ENCODE measurements at places on chromosomes 6 and 20. TPM values are rescaled to one million over a fixed set of nuclear protein-coding genes. Genes with fewer than 3 reads are reported as not detected.
A peak's percentile ranks its signal among the peaks of the same experiment; 100 is the strongest.

Gene SNRPB
- 469 TPM for total RNA-seq

Gene TTBK1
- not detected for total RNA-seq

GRCh38 chr6:48766349-48766748 lies 655.4 kb upstream of the PTCHD4 start:
- peaks cover 22% of the 10 kb centered on the region for H3K4me1 ChIP-seq
- H3K27me3 ChIP-seq = no peaks in the 10 kb centered on the region
- H3K4me3 ChIP-seq = no peak overlapping the region
- H3K27ac ChIP-seq = no peak overlapping the region
- peak; percentile 79 for DNase-seq

DNA sequence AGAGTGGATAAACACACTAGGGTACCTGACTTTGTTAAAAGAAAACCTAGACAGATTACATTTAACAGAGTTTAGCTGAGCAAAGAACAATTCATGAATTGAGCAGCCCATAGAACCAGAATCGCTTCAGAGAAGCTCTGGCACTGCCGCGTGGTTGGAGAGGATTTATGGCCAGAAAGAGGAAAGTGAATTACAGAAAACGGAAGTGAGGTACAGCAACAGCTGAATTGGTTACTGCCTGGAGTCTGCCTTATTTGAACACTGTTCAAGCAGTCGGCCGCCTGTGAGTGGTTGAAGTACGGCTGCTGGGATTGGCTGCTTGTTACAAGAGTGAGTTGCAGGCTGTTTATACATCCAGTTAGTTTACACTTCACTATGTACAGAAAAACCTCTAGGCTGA lies 253.8 kb upstream of the CDYL start:
- no peak overlapping the region for H3K27ac ChIP-seq
- no peaks in the 10 kb centered on the region for H3K36me3 ChIP-seq
- DNase-seq = no peak
- no peaks in the 10 kb centered on the region for H3K4me1 ChIP-seq
- H3K4me3 ChIP-seq = no peak overlapping the region

GRCh38 chr6:133740816-133741215 lies 148.1 kb upstream of the TCF21 start:
- peak overlapping the region; percentile 48 for H3K27ac ChIP-seq
- no peak for DNase-seq
- no peaks in the 10 kb centered on the region for H3K27me3 ChIP-seq
- peaks cover 21% of the 10 kb centered on the region for H3K4me1 ChIP-seq
- no peak overlapping the region for H3K4me3 ChIP-seq

GRCh38 chr20:57696401-57696961 lies 13.3 kb downstream of the PMEPA1 start:
- H3K4me3 ChIP-seq = no peak overlapping the region
- H3K4me1 ChIP-seq = peaks cover 64% of the 10 kb centered on the region
- H3K36me3 ChIP-seq = no peaks in the 10 kb centered on the region
- no peak overlapping the region for H3K27ac ChIP-seq
- H3K27me3 ChIP-seq = peaks cover 87% of the 10 kb centered on the region

DNA sequence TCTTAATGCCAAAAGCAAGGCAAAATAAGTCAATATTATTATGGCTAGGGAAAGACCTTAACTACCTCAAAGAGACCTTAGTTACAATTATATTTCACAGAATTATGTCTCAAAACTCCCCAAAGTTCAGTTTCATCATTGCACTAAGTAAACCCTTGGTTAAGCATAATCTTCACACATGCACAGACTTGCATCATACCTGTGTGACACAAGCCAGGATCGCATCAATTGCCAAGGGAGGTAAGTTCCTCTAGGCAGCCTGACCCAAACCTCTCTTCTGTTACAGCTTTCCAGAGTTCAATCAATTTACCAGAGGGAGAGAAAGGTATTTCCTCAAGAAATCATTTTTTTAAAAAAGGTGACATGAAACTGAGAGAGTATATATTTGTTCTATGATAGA lies 31.9 kb upstream of the PRSS35 start:
- H3K4me3 ChIP-seq = no peak overlapping the region
- no peaks in the 10 kb centered on the region for H3K4me1 ChIP-seq
- no peak overlapping the region for H3K27ac ChIP-seq
- no peaks in the 10 kb centered on the region for H3K36me3 ChIP-seq

DNA sequence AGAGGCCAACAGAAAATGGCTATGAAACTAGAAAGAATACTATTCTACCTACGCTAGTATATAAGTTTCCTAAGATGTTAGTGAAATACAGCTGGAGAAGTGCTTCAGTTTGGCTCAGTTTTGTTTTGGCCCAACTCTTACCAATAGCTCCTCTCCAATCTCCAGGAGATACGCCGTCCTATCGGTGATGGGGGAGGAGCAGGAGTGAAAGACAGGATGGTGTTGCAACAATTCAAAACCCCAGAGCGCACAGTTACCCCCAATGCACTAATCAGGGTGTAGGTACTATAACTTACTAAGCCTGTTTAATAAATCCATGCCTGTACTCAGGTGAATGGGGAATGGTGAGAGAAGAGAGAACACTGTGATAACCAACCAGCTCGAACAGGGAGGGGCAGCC lies 24.2 kb upstream of the RAB23 start:
- no peaks in the 10 kb centered on the region for H3K27me3 ChIP-seq
- H3K4me1 ChIP-seq = no peaks in the 10 kb centered on the region
- no peak for DNase-seq
- H3K27ac ChIP-seq = no peak overlapping the region
- H3K36me3 ChIP-seq = no peaks in the 10 kb centered on the region
- no peak overlapping the region for H3K4me3 ChIP-seq

GRCh38 chr6:81093051-81093450 lies 659.4 kb downstream of the TENT5A start:
- no peak overlapping the region for H3K27ac ChIP-seq
- H3K4me3 ChIP-seq = no peak overlapping the region
- H3K36me3 ChIP-seq = no peaks in the 10 kb centered on the region
- DNase-seq = no peak
- no peaks in the 10 kb centered on the region for H3K27me3 ChIP-seq
- no peaks in the 10 kb centered on the region for H3K4me1 ChIP-seq

- H3K27ac ChIP-seq = no peak overlapping the region
- no peaks in the 10 kb centered on the region for H3K27me3 ChIP-seq
Measured at GRCh38 chr6:35048631-35049083, 92.5 kb downstream of the TCP11 start.

Data from HCT116 (cell line).